H7 (cell line): ENCODE measurements at places on chromosomes 2 and 18. TPM values are rescaled to one million over a fixed set of nuclear protein-coding genes. Genes with fewer than 3 reads are reported as not detected.

ANKRD30B gene
- not detected in 2 replicates for total RNA-seq

ALPG gene
- 0.21 and 0.89 TPM in 2 replicates for total RNA-seq

ASB18 gene
- not detected in 2 replicates for total RNA-seq

COLEC11 gene
- total RNA-seq: 0.07 TPM in 1 of 2 replicates, not detected in the other

INPP5D gene
- total RNA-seq: 1.7 and 5.2 TPM in 2 replicates

DSC3 gene
- total RNA-seq: 0.73 and 1.2 TPM in 2 replicates

NT5C1B gene
- not detected in 2 replicates for total RNA-seq

CFAP65 gene
- total RNA-seq: 0.11 TPM in 1 of 2 replicates, not detected in the other

RAB27B gene
- total RNA-seq: 0.11 TPM in 1 of 2 replicates, not detected in the other

FN1 gene
- 42.8 and 50.4 TPM in 2 replicates for total RNA-seq

ALPI gene
- total RNA-seq: 0.10 TPM in 1 of 2 replicates, not detected in the other
